ENCODE measurements at places on chromosomes 7 and 10.

DNA sequence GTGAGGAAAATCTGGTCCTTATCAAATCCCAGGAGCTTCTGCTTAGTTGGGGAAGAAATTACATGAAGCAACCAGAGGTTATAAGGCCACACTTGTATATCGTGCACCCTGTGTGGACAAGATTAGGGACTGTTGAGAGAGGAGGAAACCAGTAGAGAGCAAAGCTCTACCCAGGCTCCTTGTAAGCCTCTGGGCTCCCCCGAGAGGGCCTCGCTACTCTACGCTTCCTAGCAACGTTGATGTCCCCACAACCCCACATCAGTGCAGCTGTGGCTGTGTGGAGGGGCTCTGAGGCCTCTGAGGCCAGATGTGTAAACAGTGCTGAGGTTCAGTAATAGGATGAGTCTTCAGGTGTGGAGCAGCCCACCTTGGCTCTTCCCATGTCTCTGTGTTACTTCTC lies 16.0 kb downstream of the HIF1AN start:
- no peak for DNase-seq

DNA sequence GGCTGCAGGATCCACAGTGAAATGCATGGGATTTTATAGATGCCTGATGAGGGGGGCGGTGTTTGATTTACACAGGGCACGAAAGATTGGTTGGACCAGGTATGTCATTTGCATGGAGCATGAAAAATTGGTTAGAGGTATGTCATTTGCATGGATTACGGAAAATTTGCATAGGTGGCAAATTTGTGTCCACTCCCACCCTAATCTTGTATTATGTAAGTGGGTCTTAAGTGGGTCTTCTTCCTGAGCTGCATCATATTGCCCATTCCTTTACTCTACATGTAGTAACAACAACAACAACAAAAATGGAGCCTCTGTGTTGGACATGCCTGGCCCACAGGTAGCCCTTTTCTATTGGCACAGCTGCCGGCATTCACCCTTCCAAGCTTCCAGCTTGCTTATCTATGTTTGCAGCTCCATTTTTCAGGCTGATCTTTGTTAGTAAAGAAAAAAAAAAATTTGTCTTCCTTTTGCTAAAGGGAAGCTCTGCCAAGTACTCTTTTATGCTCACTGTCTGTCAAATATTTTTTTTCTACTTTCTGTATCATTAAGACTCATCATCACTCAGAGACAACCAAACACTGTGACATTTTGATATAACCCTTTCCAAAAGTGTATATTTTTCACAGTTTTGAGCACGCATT lies 10.3 kb upstream of the ZNF273 start:
- no peak for DNase-seq

- no peak for DNase-seq
Measured at GRCh38 chr7:105298439-105298894, 90.3 kb downstream of the SRPK2 start.

- DNase-seq = no peak
Measured at GRCh38 chr10:50992356-50992901, 81.9 kb upstream of the PRKG1 start.

DNA sequence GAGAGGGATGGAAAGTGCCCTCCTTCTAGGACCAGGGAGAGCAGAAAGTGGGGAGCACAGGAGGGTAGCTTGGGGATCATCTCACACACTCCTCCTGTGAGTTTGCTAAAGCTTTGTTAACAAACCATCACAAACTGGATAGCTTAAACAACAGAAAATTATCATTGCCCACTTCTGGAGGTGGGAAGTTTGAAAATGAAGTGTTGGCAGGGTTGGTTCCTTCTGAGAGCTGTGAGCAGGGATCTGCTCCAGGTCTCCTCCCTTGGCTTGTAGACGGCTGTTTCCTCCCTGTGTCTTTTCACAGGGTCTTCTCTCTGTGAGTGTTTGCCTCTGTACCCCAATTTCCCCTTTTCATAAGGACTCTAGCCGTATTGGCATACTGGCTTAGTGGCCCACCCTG lies 32.0 kb upstream of the CXCL12 start:
- DNase-seq = no peak

DNA sequence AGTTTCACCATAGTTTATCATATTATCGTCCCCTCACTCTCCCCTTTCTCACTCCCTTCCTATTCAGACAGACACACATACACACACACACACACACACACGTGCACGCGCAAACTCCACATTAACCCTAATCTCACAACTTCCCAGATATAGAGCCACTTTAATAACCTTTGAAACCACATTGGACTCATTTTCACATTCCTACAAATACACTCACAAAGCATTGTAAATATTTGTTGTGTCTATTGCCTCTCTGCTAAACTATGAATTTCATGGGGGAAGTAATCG lies 433.6 kb downstream of the GRM8 start:
- no peak for DNase-seq

DNA sequence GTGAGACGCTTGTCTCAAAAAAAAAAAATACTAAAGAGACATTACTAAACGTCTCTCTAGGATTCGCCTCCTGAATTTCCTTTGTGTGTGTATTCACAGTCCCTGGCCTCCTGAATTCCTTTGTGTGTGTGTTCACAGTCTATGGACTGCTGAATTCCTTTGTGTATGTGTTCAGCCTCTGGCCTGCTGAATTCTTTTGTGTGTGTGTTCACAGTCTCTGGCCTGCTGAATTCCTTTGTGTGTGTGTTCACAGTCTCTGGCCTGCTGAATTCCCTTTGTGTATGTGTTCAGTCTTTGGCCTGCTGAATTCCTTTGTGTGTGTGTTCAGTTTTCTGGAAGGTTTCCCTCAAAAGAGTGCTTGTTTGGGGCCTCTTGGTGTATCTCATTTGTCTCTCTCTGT lies 8.2 kb downstream of the BMS1 start:
- no peak for DNase-seq

DNA sequence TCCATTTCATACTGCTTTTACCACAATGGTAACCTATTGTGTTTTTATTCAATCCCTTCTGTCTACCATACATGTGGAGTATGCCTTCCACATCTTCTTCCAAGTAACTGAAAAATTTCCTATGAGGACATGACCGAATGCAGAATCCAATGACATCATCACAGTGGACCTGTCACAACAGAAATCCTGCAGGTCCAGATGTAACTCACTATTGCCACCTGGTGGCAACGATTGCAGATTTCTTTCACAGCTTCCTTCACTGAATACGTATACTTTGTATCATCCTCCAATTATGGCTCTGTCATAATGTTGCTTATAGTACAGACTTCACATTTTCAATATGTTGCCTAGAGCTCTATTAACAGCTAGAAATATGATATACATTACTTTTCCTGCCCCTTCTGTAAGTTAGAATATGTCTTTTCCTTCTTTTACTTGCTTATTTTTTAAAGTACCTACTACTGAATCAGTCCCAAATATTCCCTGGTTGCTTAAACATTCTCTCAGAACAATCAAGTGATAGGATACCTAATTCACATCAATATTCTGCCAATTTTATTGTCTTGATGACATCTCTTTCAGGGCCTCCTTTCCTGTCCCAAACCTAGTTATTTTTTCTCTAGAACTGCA lies 45.4 kb downstream of the SLC13A1 start:
- DNase-seq = no peak

- no peak for DNase-seq
Measured at GRCh38 chr10:14621037-14621436, 153.7 kb downstream of the FAM107B start.

DNA sequence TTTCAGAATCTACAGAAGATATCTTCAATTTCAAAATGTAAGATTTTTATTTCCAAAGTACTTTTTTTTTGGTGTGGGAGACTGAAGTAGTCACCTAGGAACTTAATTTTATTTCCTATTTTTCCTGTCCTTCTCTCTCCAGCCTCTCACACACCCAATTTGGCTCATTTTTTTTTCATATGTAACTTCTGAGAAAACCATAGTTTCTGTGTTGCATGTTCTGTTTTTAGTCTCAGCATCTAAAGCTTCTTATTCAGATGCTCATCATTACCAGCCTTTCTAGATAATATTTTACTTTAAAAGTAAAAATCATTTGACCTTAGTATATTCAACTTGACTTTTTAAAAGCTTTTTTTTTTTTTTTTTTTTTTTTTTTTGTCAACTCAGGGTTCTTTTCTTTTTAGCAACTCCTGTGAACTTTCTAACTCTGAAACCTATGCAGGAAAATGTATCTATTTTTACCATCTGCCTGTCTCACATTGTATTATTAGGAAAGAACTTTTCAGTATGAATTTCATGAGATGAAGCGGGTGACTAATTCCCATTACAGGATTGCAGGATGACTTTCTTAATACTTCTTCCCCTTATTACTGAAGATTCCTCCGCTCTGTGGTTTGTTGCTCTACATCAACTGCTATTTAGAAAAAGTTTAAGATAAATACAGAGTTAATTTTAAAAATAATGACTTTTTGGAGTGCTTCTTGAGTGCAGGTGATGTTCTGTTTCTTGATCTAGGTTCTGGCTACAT lies 73.6 kb upstream of the LSM8 start:
- DNase-seq = no peak

GRCh38 chr7:22867003-22867402 lies 44.4 kb upstream of the TOMM7 start:
- no peak for DNase-seq

GRCh38 chr10:34858003-34858402 lies 42.9 kb upstream of the PARD3 start:
- DNase-seq = no peak

DNA sequence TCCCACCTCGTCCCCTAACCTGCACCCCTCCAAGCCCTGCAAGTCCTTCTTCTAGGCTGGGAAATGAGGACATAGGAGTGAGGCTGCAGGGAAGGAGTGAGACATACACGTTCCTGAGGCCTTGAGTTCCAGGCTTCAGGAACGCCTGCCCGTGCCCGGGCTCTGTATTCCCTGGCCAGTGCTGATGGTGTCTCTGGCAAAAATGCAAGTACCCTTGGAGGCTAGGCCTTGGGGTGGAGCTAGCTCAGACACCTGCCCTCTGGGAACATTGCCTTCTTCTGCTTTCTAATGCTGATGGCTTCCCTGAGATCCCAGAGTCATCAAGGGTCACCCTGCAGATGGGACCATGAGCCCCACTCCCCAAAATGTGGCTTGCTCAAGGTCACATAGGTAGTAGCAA lies 76.0 kb downstream of the GRK5 start:
- DNase-seq = no peak

DNA sequence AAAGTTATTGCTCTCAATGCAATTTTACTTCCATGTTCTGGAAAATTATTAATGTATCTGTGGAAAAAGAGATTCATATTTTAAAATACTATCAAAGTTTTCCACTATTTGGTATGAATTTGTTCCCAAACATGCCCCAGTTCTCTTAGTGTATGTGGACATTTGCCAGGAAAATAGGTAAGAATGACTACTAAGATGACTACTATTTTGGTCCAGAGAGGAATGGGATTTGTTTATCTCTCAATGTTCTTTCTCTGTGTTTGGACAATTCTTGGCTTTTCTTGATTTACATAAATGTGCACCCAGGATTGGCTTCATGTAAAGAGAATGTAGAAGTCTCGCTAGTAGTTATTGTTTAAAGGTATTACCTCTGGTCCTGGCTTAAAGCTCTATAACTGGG lies 60.3 kb upstream of the POT1 start:
- no peak for DNase-seq

DNA sequence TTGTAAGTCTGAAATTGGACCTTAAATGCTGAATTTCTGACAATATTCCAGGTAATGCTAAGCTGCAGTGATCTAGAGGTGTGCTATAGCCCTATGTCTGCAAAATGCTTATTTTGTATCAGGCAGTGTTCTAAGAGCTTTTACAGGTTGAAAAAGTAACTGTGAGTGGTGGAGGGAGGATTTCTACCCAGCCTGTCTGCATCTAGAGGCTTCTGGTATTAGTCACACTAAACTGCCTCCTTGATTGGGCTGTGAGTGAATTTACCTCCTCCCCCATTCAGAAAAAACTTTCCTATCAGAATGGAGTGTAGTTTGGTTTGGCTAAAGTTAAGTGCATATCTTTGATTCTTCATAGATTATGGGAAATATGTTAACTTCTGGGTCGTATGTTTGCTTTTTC lies 56.8 kb downstream of the BBS9 start:
- DNase-seq = no peak

Data from CD8-positive, alpha-beta T cell (primary cell).